ENCODE measurements at places on chromosomes 13 and 19.

DNA sequence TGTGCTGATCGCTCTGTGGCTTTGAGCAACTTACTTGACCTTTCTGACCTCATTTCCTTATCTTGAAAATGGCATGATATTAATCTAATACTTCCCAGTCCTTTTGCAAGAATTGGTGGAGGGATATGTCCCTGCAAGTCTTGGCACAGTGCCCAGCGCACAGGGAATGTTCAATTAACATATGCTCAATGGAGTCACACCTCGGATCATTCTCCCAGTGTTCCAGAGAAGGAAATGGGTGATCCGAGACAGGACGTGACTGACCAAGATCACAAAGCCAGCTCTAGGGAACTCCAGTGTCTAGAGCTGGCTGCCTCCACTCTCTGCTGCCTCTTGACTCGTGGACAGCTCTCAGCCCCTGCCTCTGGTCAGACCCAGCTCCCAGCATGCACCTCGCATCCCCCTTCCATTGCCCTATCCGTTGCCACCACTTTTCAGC lies 3.6 kb downstream of the CDC42EP5 start:
- no peak for DNase-seq

GRCh38 chr19:5961969-5962945 lies 15.7 kb downstream of the RANBP3 start:
- no peak for DNase-seq

DNA sequence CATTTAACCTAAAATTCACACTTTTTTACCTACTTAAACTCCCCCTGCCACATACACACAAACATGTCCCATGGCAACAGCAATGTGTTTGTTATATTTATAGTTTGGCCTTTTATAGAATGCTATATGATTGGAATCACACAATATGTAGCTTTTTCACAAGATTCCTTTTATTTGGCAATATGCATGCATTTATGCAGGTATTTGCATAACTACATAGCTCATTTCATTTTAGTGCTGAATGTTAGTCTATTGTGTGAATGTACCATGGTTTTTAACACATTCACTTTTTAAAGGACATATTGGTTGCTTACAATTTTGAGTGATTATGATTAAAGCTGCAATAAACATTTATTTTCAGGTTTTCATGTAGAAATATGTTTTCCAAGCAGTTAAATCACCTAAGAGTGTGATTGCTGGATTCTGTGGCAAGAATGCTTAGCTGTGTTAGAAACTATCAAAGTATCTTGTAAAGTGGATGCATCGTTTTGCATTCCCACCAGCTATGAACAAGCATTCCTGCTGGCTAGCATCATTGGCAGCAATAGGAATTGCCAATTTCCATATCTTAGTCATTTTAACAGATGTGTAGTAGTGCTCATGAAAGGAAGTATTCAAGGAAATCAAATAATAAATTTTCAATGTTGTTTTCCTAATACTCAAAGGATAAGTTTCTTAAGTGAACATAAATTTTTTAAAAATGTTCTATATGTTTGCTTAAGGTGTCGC lies 557.0 kb downstream of the SLITRK1 start:
- DNase-seq: no peak

DNA sequence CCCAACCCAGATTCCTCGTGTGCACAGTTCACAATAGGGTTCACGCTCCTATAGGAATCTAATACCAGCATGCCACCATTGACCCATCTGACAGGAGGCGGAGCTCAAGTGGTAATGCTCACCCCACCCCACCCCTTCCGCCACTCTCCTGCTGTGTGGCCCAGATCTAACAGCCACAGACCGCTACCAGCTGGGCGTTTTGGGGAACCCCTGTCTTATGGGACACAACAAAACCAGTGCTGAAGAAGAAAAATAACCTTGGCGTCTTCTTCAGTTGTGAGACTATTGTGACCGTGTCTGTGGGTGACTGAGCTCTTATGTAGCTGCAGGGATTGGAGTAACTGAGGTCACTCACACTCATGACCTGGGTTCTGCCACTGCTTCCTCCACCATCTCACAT lies 5.2 kb upstream of the OR10H1 start:
- DNase-seq: no peak

GRCh38 chr13:31081316-31081715 lies 80.4 kb downstream of the HSPH1 start:
- no peak for DNase-seq
